Epithelial cell of esophagus (primary cell): ENCODE measurements at places on chromosomes 12 and 14.

- DNase-seq, result no peak
Observed at GRCh38 chr14:101250948-101251811, 310.1 kb upstream of the DIO3 start.

- no peak for DNase-seq
Observed at GRCh38 chr14:94469261-94469660, 6.7 kb downstream of the SERPINA9 start.

DNA sequence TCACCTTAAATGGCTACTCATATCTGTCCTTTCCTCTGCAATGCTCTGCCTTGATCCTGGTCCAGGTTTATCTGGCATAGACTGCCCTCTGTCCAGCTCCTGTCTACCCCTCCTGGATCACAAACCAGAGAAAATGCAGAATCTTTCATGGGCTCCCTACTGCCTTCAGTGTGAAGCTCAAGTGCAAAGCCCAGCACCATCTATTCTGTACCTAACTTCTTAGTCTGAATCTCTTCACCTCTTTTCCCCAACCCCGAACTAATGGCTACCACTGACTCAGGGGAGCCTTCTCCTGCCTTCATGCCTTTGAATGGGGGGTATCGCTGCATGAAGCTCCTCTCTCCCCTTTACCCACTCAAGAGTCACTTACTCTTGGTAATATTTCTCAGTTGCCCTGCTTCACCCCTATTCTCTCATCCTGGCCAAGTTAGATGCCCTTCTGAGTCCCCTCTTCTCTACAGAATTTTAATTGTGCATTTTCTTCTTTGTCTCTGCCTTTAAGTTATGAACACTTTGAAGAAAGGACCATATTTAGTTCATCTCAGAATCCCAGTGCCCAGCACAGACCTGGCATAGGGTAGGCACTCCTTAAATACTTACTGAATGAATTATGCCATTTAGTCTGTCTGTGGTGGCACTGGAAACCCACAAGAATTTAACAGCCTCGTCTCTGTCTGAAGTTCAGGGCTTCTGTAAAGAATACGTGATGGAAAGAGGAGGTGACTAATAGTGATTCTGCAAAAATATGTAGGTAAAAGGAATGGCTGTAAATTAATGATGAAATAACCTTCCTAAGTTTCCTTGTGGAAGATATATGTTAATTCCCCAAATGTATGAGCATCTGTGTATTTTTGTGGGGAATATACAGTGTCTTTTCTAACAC, 191.3 kb upstream of the AMIGO2 start:
- DNase-seq, result peak; percentile 96

DNA sequence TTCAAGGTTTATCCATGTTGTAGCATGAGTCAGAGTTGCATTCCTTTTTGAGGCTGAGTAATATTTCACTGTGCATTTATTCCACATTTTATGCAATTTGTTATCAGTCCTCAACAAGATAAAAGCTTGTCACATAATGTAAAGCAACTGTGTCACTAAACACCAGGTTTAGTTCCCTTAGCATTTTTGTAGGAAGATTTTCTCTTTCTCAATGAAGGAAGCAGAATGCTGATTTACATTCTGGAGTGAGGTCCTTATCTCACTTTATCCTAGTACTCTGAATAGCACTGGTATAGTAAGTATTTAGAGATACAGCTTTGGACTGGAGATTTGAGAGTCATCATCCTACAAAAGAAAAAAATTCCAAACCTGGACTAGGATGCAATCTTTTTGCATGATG, 9.8 kb upstream of the EXD2 start:
- DNase-seq, result no peak

GRCh38 chr12:85872497-85873091, 1.5 kb upstream of the NTS start:
- DNase-seq, result peak; percentile 72

DNA sequence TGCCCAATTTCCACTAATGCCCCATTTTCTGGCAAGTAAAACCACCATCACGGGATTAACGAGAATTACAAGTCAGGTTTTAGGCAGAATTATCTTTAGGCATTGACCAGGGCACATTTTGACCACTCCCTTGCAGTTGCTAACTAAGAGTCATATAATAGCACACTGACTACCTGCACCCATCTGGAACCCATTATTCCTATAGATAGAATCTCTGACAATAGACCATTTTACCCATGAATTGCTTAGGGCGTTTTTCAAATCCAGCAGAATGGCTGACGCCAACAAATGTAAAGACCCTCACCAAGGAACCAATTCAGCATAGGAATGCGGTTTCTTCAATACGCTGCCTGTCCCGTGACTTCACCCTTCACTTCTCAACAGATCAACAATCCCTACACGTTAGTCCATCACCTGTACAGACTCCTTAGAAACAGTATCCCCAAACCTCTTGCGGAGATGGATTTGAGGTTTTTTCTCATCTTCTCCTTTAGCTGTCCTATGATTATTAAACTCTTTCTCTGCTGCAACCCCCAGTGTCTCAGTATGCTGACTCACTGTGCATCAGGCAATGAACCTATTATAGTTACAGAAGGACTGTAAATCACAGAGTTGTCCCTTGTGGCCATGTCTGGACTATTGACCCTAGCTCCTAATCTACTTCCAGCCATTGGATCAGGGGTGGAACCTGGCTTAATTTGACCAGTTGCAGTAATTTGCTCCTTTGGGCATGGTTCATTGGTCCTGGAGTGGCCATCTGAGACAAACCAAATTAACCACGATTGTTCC, 177.3 kb upstream of the PLXNC1 start:
- no peak for DNase-seq

DNA sequence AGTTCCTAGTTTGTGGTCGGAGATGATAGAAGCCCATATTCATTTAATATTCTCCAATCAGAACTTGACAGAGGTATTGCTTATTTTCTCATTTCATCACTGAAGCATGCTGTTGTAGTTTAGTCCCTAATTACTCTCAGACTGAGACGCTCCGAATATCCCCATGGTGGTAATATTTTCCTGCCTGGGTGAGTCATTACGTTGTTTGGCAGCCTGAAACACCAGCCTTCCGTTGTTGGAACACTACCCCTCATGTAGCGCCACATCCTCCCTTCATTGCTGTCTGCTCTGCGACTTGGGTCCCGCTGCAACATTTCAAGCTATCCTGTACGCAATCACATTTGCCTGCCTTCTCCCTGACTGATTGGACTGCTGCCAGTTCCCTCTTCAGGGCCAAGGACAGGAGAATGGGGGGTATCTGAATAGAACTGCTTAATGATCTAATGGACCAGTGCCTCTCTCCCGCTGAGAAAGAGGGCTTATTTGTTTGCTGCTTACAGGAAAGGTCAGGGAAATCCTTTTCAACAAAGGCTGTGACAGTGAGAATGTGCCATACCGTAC, 369.1 kb downstream of the NPAS3 start:
- DNase-seq, result no peak

GRCh38 chr12:96400631-96401075, 414 bp upstream of the CDK17 start:
- DNase-seq, result peak; percentile 37

DNA sequence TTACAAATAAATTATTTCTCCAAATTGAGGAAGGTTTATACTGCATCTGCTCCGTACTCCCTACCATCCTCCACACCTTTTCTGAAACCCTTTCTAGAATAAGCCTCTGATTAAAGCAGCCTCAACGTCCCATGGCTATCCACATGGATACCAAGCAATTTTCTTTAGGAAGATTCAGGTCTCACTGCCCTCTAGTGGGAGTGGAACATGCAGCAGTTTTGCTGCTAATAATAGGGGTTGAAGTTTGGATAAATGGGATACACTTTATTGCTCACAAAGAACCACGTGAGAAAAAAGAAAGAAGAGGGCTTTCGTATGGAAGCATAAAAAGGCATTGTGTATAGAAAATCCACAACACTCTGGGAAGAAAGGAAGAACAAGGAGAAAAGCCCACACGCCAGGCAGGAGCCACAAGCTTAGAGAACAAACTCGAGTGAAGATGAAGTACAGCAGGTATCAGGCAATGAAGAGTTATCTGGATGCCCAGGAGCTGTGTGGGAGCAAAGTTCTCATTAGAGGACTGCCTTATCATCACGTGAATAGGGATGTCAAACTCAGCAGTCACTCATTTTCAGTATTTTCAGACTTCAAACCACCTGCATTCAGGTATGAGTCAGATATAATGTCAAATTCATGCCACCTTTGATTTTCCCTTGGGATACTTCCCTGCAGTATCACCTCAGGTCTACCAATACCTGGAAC, 45.8 kb downstream of the CCER1 start:
- DNase-seq, result peak; percentile 59

DNA sequence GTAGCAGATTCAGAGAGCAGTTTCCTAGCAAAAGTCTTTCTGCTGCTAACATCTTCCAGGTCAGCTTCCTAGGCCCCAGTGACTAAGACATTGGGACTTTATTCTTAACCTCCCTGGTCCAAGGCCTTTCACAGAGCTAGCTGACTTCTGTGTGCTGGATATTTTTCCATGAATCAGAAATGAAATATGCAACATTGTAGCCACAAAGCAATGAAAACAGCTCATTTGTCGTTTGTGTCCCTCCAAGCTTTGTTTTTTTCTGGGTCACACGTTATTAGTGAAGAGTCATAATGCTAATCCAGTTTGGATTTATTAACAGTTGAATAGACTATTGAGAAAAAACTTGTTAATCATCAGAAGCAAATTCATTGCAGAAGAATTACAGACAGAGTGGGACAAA, 82.4 kb downstream of the ARF6 start:
- peak; percentile 54 for DNase-seq

GRCh38 chr14:64721899-64722298, 17.7 kb downstream of the PLEKHG3 start:
- DNase-seq, result no peak

- DNase-seq, result no peak
Observed at GRCh38 chr14:54785778-54786770, 116.6 kb downstream of the GCH1 start.

GRCh38 chr14:34368115-34368970, 93.7 kb downstream of the SPTSSA start:
- DNase-seq, result peak; percentile 33

DNA sequence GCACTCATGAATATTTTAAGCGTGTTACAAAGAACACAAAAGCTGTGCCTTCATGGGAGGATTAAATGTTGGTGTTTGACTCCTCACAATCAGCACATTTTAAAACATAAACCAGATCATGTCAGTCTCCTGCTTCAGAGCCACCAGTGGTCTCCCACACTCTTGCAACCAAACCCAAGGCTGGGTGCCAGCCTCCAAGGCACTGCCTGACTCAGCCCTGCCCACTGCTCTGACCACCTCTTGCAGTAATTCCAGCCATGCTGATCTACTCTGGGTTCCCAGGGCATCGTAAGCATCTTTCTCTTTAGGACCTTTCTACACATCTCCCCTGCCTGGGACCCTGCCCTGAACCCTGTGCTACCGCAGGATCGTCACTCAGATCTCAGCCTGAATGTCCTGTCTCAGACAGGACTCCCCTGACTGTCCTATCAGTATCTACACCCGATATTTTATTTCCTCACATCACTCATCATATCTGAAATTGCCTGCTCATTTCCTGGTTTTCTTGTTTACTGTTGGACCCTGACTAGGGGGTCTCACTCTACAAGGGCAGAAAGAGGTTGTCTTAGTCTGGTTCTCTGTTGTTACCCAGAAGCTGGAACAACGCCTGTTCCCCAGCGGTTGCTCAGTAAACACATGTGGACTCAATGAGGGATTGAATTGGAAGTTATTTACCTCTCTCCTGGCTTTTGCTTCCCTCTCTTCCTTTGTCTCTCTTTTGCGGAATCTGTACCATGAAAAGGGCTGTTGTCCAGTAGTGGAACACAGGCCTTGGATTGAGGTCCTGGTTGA, 449.8 kb downstream of the RAD51B start:
- peak; percentile 39 for DNase-seq

DNA sequence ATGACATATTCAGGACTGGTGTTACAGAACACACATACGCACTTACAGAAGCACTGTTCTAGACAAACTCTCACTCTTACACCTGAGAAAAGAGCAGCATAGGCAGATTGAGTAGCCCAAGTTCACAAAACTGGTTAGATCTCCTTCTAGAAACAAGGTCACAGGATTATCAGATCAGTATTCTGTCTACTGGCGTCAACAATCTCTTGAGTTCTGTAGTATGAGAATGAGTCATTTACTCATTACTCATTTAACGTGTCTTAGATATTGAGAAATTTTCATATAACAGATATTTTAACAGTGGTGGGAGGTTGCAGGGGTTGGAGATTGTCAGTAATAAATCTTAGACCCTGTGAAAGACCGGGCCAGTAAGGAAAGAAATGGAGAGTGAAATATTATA, 2.8 kb upstream of the TSPAN8 start:
- peak; percentile 44 for DNase-seq
